ENCODE measurements at places on chromosomes 1 and 21.

DNA sequence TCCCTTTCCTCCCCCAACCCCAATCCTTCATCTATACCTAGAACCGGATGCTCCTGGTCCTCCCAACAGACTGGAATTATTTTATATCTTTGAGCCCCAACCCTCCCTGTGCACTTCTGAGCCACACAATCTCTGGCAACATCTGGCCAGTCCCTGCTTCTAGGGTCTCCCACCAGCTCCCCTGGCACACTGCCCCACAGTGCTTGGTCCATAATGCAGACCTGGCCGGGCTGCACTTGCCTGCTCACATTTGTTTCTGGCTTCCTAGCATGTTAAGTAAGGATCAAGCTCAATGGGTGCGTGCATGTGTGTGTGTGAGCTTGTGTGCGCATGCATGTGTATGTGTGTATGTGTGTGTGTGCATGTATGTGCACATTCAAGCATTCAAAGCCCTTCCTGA lies 8.8 kb downstream of the TRIM62 start:
- no peak for DNase-seq

GRCh38 chr1:21065851-21066250 lies 110.8 kb downstream of the EIF4G3 start:
- DNase-seq, result no peak

- no peak for DNase-seq
These were observed 7.8 kb downstream of the ABCD3 start for GRCh38 chr1:94425821-94426484.

GRCh38 chr1:3548156-3548893 lies 63.0 kb downstream of the MEGF6 start:
- no peak for DNase-seq

- DNase-seq, result no peak
These were observed 43.3 kb downstream of the IL23R start for GRCh38 chr1:67209521-67209920.

All from CD4-positive, alpha-beta T cell treated with Interleukin-21 for 1 hour (primary cell).